ENCODE measurements at places on chromosomes 7 and 10.
A peak's percentile ranks its signal among the peaks of the same experiment; 100 is the strongest.

DNA sequence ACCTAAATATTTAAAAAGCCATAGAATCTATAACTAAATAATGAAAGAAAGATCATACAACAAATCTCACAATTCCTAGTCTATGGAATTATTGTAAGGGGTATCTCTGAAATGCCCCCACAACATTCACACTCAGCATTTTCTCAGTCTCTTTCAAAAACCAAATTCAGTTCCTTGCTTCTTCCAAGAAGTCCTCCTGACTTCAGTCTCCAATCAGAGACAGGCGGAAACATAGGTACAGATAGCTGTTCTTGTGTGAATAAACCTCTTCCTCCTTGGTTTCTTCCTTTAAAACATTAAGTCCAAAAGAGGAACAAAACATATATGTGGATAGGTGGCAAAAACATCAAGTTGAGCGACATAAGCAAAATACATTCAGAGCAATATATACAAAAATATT lies 13.9 kb upstream of the FBXW4 start:
- DNase-seq, result no peak

DNA sequence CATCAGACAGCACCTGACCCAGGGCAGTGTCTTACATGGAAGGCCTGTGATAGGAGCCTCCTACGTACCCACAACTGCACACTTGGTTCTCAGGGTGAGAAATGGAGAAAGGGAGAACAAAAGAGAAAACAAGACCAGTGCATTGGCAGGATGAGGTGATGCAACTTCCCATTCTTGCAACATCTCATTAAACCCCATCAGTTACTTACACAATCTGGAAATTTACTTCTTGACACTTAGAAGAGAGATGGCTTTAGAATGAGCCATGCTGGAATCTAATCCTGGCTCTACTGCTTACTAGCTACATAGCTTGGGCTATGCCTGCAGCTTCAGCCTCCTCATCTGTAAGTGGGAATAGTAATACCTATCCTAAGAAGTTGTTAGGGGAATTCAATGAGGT lies 391.7 kb downstream of the KCNMA1 start:
- DNase-seq, result no peak

GRCh38 chr10:122571892-122572291 lies 11.3 kb downstream of the DMBT1 start:
- DNase-seq, result no peak

- no peak for DNase-seq
Observed at GRCh38 chr7:81993186-81993585, 223.3 kb upstream of the HGF start.

- no peak for DNase-seq
Observed at GRCh38 chr7:157404845-157405481, 68.2 kb downstream of the DNAJB6 start.

- DNase-seq, result no peak
Observed at GRCh38 chr7:104790440-104790839, 223.6 kb upstream of the KMT2E start.

GRCh38 chr10:67803588-67804394 lies 34.2 kb downstream of the DNAJC12 start:
- DNase-seq, result no peak

GRCh38 chr7:155053002-155053401 lies 17.1 kb upstream of the HTR5A start:
- DNase-seq, result no peak

- DNase-seq, result peak; percentile 71
Observed at GRCh38 chr7:4216016-4216415, 466.1 kb upstream of the FOXK1 start.

DNA sequence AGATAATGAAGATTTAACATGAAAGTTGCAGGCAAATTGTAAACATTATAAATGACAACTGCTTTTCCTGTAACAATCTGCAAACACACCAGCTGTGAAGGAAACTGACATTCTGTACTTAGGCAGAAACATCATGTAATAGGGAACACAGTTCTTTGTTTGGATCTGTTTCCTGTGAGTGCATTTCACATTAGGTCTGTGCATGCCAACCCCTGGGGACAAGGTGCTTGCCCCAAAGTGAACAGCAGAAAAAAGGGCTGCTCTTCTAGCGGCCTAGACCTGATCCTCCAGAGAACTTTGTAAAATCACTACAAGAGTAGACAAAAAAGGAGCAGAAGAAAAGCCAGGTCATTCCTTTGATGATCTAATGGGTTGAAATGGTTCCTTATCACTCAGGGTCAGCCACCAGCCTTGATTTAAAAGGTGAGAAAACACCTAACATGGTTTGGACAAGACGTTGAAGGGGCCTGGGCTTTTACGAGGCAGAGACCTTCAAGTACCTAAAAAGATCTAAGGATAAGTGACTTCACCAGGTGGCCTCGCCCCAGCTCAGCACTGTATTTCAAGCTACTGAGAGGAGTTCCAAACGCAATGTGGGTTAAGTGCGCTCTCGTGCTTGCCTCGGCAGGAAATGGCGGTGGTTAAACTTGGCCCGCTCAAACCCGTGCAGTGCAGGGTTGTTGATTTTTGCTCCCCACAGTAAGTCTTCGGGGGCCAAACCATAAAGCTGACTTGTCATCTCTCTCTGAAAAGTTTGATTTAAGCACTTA lies 249.7 kb downstream of the CREB5 start:
- no peak for DNase-seq

- DNase-seq, result no peak
Observed at GRCh38 chr7:34155220-34155908, 250.0 kb downstream of the BMPER start.

- DNase-seq, result no peak
Observed at GRCh38 chr7:44193011-44193802, 4.0 kb upstream of the GCK start.

DNA sequence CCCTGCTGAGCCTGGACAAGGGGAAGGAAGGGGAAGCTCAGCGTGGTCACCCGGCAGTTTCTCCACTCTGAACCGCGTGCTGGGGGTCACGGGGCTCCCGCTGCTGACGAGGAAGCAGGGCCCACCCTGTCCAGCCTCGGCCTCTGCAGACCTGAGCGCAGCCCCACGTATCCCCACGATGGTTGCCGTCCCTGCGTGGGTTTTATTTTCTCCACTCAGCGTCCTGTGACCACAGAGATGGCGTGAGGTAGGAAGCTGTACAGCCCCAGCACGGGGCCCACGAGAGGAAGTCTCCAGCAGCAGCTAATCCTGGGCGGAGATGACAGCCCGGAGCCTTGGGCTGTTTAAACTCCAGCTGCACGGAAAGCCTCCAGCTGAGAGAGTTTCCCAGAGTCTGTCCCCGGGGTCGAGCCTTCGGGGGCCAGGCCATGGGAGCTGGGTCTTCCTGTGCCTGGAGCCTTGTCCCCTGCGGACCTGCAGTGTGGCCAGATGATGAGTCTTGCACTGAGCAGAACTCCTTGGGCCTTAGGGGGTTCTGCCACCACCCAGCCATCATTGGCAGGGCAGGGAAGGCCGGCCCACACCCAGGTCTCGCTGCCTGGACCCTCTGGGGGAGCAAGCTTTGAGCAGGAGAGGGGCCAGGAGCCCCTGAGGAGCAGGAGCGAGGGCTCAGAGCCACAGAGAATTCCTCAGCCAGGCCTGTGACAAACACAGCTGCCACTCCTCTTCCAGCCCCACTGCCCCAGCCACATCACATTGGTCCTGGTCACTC lies 72.8 kb upstream of the FAM20C start:
- no peak for DNase-seq

Measured in SJCRH30 (cell line).